ENCODE measurements at places on chromosomes 1 and 21. TPM values are rescaled to one million over a fixed set of nuclear protein-coding genes. Genes with fewer than 3 reads are reported as not detected.

The IL12RB2 gene
- not detected for total RNA-seq

The EVA1C gene
- 36.4 TPM for total RNA-seq

The C1orf210 gene
- total RNA-seq: not detected

The SLAMF6 gene
- total RNA-seq: not detected

The CACNA1S gene
- total RNA-seq: not detected

Data from A549 treated with CpdA at 1 μM for 4 hours (cell line).